ENCODE measurements at places on chromosomes 2 and 18.

DNA sequence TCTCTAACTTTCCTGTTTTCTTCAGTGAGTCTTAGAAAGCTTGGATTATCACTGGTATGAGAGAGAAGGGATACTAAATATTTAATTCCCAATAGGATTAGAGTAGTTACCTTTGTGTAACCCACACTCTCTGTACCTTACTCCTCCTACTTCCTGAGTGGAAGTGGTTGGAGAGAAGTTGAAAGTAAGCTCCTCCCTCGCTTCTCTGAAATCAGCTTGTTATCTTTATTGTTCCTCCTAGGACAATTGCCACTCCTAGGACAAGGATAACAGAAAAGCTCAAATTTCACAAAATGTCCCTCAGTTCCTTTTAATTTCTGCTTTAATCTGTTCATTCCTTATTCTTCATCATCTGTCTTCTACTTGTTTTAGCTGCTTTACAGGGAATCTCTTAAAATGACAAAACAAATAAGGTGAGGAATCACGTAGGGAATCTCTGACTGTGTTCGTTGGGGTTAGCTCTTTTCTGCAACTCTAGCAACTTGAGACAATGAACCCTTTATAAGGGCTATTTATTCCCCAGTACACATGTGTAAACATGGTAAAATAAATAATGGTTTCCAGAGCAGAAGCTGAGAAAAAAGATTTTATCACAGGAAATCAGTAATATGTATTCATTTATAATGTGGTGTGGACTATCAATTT lies 8.6 kb downstream of the ITPRID2 start:
- no peak for DNase-seq

DNA sequence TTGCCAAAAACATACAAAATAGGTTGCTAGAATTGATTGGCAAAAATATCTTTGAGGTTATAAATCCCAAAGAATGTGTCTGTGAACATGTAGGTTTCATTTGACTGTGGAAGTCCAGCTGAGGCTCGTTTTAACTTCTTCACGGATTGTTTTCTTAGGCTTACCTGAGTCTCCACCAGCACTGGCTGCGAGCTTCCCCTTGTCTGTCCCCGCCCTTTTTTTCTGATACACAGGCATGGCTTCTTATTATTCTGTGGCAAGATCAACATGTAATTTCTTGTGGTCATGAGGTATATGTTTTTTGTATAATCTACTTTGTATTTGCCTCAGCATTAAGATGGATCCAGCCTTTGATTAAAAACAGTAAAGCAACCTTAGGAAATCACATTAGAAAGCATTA lies 7.2 kb upstream of the SLC40A1 start:
- no peak for DNase-seq

- DNase-seq, result no peak
These were observed 323.0 kb downstream of the MYCN start for GRCh38 chr2:16263241-16263890.

- no peak for DNase-seq
These were observed 495 bp upstream of the GULP1 start for GRCh38 chr2:188291142-188291616.

DNA sequence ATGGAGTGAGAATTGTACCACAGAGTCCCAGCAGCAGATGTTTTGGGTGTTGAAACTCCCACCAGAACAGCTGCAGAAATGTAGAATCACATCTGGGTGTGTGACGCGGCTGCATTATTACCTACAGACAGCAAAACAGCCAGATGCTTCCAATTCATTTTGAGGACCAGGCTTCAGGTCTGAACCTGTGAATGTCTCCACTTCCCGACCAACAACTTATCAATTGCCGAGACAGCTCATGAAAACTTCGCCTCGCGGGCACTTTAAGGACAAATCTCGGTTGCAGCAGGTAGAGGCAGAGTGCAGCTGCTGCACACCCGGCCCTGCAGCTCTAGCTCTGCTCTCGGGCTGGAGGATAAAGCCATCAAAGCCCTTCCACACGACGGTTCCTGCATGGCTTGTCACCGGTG lies 202.0 kb downstream of the HRH4 start:
- DNase-seq, result no peak

DNA sequence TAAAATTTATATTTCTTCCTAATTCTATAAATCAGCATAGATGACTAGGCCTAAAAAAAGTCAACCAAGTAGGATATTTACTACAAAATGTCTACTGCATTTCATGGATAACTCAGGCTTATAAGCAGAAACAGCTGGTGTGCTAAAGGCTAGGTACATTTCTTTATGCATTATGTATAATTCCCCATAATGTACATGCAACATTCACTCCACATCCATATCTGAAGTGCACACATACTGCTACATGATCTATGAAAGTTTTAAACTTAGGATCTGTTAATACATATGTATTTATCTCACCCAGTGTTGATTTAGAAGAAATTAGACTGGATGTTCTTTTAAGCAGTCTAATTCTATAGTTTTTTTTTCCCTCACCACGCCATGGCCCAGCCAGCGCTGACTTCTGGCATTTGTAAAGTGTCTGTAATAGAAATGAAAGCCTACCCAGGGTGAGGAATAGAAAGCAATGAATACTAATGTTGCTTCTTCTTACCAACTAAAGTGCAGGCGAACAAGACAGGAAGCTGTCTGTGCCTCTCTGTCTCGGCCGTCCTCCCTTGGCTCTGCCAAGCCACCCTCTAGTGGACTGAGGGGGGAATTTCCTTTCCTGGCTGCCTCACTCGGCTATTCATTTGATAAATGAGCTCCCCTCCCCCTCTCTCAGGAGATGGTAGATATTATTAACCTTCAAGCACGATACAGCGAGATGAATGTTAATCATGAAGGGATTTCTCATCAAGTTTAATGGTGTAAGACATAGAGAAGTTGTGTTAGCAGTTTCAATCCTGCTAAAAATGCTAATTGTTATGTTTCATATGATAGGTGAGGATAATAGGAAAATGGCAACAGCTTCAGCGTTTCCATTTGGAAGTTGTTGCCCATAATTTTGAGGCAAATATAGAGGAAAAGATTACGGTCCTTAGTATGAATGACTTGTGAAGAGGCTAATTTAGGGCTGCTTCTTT lies 384.5 kb downstream of the MTX2 start:
- DNase-seq, result no peak

DNA sequence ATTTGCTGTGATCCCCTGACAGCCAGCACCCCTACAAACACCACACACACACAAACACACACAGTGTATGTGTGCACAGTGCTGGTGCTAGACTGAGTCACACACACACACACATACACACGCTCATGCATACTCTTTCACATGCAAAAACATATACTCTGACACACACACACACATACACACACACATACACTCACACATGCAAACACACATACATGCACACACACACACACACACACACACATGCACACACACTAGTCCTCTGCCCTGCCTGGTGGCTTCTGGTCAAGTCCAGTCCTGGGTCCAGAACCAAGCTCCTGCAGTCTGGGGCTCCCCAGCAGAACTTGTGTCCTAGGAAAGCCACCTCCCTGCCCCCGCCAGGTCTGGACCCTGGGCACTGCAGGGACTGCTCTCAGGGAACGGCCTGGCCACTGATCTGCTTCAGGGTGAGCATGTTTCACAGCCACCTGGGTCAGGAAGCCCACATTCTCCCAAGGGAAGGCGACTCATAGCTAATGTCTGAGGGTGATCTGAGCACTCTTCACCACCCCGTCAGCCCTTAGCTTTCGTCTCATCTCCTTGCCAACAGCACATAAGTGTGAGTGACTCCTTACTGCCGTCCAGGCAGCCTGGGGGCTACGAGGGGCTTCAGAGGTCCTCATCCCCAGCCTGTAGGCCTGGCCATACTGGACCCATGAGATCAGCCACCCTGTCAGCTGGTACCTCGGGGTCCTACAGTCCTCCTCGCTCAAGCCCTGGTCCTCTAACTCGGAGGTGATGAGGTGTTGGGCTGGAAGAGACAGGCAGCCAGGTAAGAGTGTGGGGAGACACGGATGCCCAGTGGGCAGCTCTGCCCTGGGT lies 88.1 kb downstream of the MCFD2 start:
- DNase-seq, result no peak

DNA sequence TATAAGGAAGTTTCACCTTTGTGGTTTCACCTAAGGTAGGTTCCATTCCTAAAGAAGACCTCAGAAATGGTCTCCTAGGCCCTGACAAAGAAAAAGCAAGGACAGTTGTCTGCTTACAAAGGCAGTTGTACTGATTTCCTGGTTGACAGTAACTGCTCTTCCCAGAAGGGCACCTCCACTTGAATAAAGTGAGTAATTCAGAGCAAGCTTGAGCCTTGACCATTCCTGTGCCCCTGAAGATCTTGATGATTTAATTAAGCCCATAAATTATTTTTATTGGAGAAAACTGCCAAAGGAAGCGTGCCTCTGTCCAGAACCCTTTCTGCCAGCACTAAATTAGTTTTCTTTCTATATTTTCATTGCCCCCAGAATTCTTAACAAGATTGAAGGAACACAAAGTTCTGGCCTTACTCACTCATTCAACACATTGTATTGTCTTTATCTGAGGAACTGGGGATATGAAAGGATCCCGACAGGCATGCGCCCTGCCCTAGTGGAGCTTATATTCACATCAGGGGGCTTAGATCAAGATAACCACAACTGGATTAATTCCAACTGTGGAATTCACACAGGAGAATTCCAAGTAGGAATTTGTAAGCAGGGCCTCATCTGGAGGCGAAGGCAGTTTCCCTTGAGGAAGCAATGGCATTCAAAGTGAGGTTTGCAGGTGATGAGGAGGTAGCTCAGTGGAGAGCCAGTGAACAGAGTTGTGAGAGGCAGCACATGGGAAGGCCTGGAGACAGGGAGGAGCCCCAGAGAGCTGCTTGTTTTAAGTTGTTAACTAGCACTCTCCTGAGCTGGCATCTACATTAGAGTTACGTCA lies 21.2 kb downstream of the PTRHD1 start:
- DNase-seq, result no peak

- DNase-seq, result no peak
These were observed 209.5 kb downstream of the KLHL29 start for GRCh38 chr2:23594460-23594825.

DNA sequence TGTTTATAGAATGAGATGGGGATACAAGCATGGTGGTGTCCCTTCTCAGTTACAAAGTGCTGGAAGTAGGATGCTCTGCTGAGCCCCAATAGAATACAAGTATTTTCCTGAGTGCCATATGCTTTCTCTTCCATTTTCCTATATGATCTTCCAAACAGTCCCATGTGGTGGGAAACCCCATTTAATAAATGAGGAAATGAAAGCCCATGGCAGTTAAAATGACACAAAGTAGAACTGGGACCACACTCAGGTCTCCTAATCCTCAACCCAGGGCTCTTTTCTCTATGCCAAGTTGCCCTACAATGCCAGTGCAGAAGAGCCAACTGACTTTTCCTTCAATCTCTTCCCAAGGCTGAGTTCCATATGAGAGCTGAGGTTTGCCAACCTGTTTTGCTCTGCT lies 210.2 kb upstream of the FBXO11 start:
- DNase-seq, result no peak

- no peak for DNase-seq
These were observed 81.1 kb downstream of the LPIN1 start for GRCh38 chr2:11827547-11827946.

GRCh38 chr2:227717687-227718567 lies at the start of gene SLC19A3:
TSS of gene SLC19A3 (minus strand) at chr2:227718028. CDS start at chr2:227702318, 15,710 bp downstream.
- no peak for DNase-seq

Measured in stimulated activated CD8-positive, alpha-beta memory T cell treated with anti-CD3 and anti-CD28 coated beads, Interleukin-15, amount 100 ng/mL, for 48 hours (primary cell).